ENCODE measurements at places on chromosomes 11 and 22. TPM values are rescaled to one million over a fixed set of nuclear protein-coding genes. Genes with fewer than 3 reads are reported as not detected.

- no peak overlapping the region for H3K4me3 ChIP-seq
- H3K27me3 ChIP-seq: no peaks in the 10 kb centered on the region
- no peaks in the 10 kb centered on the region for H3K4me1 ChIP-seq
- no peak overlapping the region for H3K27ac ChIP-seq
- no peaks in the 10 kb centered on the region for H3K36me3 ChIP-seq
Observed at GRCh38 chr11:91078221-91078620, 855.4 kb upstream of the CHORDC1 start.

DNA sequence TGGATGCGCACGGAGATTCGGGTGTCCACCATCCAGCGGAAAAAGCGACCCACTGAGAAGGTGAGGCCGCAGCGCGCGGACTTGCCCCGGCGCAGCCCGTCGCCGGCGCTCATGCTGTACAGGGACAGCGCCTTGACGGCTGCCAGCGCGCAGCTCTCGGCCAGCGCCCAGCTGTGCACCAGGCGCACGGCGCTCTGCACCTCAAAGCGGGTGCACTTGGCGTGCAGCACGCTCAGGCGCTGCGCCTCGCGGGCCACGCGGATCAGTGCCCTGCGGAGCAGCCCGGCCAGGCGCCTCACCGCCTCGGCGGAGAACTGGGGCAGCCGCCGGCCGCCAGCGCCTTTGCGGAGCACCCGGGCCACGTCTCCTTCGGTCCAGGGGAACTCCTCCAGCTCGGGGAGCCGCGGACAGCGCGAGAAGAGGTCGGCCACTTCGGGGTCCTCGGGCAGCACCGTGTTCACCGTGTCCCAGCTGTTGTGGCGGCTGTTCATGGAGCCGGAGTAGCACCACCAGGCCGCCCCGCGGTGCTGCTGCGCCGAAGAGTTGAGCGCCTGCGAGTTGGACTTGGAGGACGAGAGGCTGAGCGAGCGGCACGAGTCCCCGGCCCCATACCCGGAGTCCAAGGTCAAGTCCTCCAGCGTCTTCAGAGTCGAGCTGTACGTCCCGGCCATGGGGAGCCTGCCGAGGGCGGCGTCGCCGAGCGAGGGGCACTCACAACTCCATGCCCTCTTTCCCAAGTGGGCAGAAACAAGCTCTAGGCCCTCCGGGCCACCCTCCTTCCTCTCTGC lies 703 bp downstream of the ABTB2 start:
- DNase-seq: peak; percentile 83
- no peaks in the 10 kb centered on the region for H3K27me3 ChIP-seq
- H3K4me3 ChIP-seq: peak overlapping the region; percentile 53
- H3K4me1 ChIP-seq: peaks cover 23% of the 10 kb centered on the region

GRCh38 chr11:69442807-69443137 lies 38.7 kb upstream of the LINC01488 start:
- DNase-seq: no peak
- peak overlapping the region; percentile 47 for H3K4me3 ChIP-seq
- no peaks in the 10 kb centered on the region for H3K27me3 ChIP-seq
- H3K36me3 ChIP-seq: no peaks in the 10 kb centered on the region
- peaks cover 29% of the 10 kb centered on the region for H3K4me1 ChIP-seq
- H3K27ac ChIP-seq: peak overlapping the region; percentile 81

DNA sequence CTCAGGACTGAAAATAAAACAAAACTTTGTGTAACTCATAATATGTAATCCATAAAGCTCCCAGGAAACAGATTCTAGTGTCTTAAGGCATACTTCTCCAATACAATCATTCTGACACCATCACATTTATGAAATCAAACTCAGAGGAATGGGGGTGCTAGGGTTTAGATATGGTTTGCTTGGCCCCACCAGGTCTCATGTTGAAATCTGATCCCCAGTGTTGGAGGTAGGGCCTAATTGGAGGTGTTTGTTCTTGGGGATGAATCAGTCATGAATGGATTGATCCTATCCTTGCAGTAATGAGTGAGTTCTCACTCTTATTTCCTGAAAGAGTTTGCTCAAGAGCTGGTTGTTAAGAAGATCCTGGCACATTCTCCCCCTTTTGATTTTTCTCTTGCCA lies 380.9 kb downstream of the ETS1 start:
- H3K36me3 ChIP-seq: no peaks in the 10 kb centered on the region
- H3K27ac ChIP-seq: no peak overlapping the region
- H3K27me3 ChIP-seq: no peaks in the 10 kb centered on the region
- no peak for DNase-seq
- H3K4me3 ChIP-seq: no peak overlapping the region

DNA sequence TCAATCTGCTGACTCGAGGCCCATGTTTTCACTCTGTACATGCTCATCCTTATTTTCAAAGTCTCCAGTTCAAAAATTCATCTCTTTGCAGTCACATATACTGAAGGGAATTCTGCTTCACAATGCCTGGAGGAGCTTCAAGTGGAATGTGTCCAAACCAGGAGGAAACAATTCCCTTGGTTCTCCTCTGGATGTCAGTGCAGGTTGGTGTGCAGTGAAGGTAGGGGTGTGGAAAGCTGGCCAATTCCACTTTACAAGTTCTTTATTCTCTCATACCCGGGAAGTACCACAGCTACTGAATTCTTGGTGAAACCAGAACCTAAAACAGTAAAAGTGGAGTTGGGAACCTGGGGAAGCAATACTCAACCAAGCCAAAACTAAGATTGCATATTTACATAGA lies 57.3 kb downstream of the BDNF start:
- no peaks in the 10 kb centered on the region for H3K4me1 ChIP-seq
- no peaks in the 10 kb centered on the region for H3K36me3 ChIP-seq
- H3K27me3 ChIP-seq: no peaks in the 10 kb centered on the region
- no peak for DNase-seq

DNA sequence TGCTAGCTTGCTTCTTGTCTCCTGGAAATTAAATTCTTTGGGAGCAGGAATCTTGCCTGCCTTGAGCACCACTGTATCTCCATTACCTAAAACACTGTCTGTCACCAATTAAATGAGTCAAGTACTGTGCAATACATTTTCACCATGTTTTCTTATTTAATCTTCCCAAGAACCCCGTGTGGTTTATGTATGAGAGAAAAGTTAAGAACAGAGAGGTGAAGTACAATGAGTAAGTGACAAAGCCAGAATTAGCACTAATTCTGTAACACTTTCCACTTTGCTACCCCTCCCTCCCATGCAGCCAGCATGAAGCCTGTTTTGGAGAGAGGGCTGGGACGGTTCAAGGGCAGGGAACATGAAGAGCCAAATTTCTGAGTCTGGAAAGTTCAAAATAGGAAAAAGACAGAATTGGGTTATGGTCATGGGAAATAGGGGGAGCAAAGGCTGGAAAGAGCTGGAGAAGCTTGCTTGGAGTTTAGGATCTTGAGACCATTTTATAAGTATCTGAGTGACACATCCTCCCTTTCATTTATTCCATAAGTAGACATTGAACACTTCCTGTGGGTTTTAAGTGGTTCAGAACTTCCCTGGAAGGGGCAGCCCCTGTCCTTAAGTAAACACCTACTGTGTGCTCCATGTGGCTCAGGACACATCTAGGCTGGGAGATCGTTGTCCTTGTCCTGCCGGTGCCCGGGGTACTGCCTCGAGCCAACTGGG lies 60.5 kb upstream of the CHST1 start:
- no peaks in the 10 kb centered on the region for H3K36me3 ChIP-seq
- no peak overlapping the region for H3K4me3 ChIP-seq
- H3K27ac ChIP-seq: no peak overlapping the region

The NXPE2 gene
- total RNA-seq: not detected

The VPREB3 gene
- total RNA-seq: not detected

- H3K36me3 ChIP-seq: no peaks in the 10 kb centered on the region
- DNase-seq: no peak
- no peaks in the 10 kb centered on the region for H3K27me3 ChIP-seq
- no peak overlapping the region for H3K4me3 ChIP-seq
- no peaks in the 10 kb centered on the region for H3K4me1 ChIP-seq
- H3K27ac ChIP-seq: no peak overlapping the region
Observed at GRCh38 chr11:22583963-22584492, 41.6 kb downstream of the FANCF start.

The IFITM1 gene
- total RNA-seq: 91.5 TPM

DNA sequence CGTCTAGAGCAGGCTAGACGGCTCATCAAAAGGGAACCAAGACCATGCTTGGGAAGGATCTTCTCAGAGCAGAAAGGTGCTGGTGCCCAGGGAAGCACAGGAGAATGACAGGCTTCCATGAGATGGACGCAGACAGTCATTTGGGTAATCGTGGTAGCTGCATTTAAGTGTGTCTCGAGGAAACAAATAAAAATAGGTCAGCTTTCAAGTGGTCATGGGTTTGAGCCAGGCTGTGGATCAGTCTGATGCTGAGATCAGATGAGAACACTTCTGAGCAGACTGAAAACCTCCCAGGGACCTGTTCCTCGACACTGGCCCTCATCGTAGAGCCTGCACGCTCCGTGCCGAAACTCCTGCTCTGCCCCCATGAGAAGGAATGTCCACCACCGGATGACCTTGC lies 4.7 kb downstream of the CARS1 start:
- peaks cover 77% of the 10 kb centered on the region for H3K4me1 ChIP-seq
- H3K36me3 ChIP-seq: peaks cover under 1% of the 10 kb centered on the region
- no peaks in the 10 kb centered on the region for H3K27me3 ChIP-seq
- no peak overlapping the region for H3K27ac ChIP-seq
- H3K4me3 ChIP-seq: no peak overlapping the region
- DNase-seq: no peak

The DKK3 gene
- total RNA-seq: 181 TPM

The GRAMD1B gene
- total RNA-seq: 3.3 TPM

GRCh38 chr11:76671237-76671592 lies 668 bp upstream of the LRRC32 start:
- no peak for DNase-seq
- H3K4me1 ChIP-seq: peaks cover 14% of the 10 kb centered on the region
- peak overlapping the region; percentile 31 for H3K4me3 ChIP-seq

The XNDC1N gene
- 9.4 TPM for total RNA-seq

DNA sequence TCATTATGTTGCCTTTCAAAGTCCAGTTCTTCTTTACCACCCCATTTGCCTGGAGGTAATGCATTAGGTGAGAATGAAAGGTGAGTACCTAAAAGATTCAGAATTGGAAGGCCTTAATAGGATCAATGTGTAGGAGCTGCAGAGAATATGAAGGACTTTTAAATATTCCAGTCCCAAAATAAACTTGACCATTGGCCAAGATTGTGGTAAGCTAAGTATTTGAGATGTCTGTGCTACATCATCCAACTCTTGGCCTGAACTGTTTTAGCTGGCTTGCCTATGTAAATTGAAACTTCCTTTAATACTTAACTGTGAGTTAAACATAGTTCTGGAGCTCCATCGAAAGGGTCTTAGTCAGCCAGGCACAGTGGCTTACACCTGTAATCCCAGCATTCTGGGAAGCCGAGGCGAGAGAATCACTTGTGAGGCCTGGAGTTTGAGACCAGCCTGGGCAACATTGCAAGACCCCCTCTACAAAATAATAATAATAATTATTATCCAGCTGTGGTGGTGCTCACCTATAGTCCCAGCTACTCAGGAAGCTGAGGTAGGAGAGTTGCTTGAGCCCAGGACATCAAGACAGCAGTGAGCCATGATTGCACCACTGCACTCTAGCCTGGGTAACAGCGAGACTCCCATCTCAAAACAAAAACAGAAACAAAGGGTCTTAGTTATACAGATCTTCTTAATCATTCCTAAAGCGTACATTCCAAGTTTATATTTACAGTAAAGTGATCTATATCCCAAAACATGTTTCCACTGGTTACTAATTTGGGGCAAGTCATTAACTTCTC lies 29.8 kb downstream of the MTMR3 start:
- peak overlapping the region; percentile 80 for H3K27ac ChIP-seq
- H3K36me3 ChIP-seq: no peaks in the 10 kb centered on the region
- peaks cover 89% of the 10 kb centered on the region for H3K4me1 ChIP-seq
- no peak for DNase-seq
- no peak overlapping the region for H3K4me3 ChIP-seq
- no peaks in the 10 kb centered on the region for H3K27me3 ChIP-seq

GRCh38 chr22:48496987-48497650 lies 1330.6 kb downstream of the BRD1 start:
- DNase-seq: no peak
- peaks cover 3% of the 10 kb centered on the region for H3K4me1 ChIP-seq
- H3K27ac ChIP-seq: no peak overlapping the region
- no peak overlapping the region for H3K4me3 ChIP-seq

GRCh38 chr11:59200423-59200746 lies 12.3 kb downstream of the MPEG1 start:
- no peak overlapping the region for H3K4me3 ChIP-seq
- H3K27me3 ChIP-seq: no peaks in the 10 kb centered on the region
- DNase-seq: no peak
- no peaks in the 10 kb centered on the region for H3K36me3 ChIP-seq

- no peaks in the 10 kb centered on the region for H3K36me3 ChIP-seq
- peaks cover 25% of the 10 kb centered on the region for H3K4me1 ChIP-seq
- no peaks in the 10 kb centered on the region for H3K27me3 ChIP-seq
Observed at GRCh38 chr11:128235426-128235825, 351.9 kb downstream of the ETS1 start.

DNA sequence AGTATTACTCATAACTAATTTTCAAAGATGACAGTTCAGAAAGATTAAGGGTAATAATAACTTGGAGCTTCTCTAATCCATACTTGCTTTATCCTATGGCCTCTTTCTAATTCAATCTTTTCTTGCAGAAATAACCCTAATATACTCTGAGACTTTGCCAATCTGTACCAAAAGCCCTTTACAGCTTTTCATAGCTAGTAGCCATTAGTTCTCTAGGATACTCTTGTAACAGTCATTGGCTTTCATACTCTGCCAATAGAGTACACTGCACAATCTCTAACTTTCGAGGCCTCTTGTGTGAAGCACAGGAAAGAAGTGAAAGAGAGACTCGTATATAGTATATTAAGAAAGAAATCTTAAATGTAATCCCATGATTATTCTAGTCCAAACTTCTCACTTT lies 38.1 kb downstream of the SLC36A4 start:
- no peak for DNase-seq
- no peak overlapping the region for H3K4me3 ChIP-seq
- H3K27ac ChIP-seq: no peak overlapping the region
- peaks cover 8% of the 10 kb centered on the region for H3K36me3 ChIP-seq
- H3K27me3 ChIP-seq: no peaks in the 10 kb centered on the region

DNA sequence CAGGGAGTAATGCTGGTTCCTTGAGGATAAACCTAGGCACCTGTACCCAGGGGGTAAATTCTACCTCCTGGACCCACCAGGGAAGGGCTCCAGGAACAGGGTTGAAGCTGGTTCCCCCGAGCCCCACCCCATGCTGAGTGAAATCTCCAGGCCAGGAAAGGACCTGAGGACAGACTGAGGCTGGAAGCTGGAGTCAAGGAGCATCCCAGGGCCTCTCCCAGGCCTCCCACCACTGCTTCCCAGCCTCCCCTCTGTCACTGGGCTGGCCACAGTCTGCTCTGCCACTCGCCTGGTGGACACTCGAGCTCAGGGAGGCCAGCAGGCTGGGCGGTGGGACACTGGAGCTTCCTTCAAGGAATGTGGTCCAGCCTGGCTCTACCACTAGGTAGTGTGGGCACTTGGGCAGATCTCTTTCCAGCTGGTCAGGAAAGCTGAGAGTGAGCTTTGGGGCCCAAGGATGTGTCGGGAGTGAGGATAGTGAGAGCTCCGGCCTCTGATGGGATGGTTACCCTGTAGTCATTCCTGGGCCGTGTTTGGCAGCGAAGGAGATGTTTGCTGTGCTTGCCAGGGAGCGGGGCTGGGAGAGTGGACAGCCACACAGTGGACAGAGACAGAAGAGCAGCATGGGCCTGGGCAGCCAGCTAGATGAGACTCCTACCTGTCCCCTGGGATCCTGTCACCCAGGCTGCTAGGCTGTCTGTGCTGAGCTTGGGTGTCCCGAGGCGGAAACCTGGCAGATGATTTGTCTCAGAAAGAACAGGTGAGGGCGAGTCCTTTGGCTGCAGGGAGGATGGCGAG lies 3.4 kb downstream of the OVOL1 start:
- H3K4me3 ChIP-seq: no peak overlapping the region
- DNase-seq: no peak
- no peaks in the 10 kb centered on the region for H3K36me3 ChIP-seq
- peaks cover 25% of the 10 kb centered on the region for H3K4me1 ChIP-seq

All from sigmoid colon (tissue), 7 donors.